ENCODE measurements at places on chromosomes 5 and 9.

DNA sequence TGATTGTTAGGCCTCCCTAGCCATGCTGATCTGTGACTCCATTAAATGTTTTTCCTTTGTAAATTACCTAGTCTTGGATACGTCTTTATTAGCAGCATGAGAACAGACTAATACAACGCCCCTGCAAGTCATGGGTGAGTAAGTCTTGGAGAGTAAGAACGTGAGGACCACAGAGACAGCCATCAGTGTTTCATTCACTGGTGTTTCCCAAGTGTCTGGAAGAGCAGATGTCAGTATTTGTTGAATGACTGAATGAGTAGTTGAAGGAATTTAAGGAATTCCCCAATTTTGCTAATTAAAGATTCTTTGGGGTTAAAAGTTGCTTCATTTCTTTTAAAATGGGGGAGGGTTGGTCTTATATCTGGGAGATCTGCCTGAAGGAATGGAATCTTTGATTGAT, 178.8 kb downstream of the TRIO start:
- DNase-seq: no peak

DNA sequence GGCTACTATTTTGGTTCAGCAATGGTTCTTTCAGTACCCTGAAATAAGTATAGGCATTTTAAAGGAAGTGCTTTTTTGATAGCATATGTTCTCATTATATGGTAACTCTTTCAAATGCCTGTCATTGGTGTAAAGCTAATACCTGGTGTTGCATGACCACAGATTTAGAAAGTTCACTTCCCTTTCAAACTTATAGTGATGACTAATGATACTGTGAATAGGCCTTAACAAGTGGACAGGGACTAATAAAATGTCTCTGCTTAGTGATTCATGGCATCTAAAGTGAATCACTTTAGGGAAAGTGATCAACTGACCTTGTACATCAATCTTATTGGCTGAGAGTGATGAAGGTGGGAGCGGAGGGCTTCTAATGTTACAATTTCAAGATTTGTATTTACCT, 21.6 kb downstream of the MRPL22 start:
- no peak for DNase-seq

GRCh38 chr9:111483439-111483857, 735 bp downstream of the ECPAS start:
- no peak for DNase-seq

GRCh38 chr5:62127098-62127736, 178.8 kb upstream of the KIF2A start:
- no peak for DNase-seq

DNA sequence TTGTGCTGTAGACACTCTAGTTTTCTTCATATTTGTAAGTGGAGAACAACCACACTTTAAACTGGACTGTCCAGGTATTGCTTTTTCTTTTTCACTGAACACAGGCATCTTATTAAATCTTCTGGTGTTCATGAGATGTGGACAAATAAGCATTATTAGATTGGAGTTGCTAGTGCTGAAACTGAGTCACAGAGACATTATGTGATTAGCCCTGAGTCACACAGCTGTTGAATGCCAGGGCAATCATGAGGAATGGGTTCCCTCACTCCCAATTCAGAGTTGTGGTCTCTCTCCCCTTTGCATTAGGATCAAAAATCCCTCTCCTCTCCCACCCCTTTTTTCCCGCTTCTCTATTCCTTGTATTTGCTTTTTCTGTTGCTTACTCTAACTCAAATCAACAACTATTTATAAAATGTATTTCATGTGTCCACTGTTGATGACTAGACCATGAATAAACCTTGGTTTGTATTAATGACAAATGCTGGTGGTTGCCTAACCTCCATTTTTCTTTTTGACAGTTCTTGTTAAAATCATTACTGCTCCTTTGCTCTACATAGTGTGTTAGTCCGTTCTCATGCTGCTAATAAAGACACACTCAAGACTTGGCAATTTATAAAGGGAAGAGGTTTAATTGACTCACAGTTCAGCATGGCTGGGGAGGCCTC, 738.2 kb downstream of the BRINP1 start:
- DNase-seq: no peak

DNA sequence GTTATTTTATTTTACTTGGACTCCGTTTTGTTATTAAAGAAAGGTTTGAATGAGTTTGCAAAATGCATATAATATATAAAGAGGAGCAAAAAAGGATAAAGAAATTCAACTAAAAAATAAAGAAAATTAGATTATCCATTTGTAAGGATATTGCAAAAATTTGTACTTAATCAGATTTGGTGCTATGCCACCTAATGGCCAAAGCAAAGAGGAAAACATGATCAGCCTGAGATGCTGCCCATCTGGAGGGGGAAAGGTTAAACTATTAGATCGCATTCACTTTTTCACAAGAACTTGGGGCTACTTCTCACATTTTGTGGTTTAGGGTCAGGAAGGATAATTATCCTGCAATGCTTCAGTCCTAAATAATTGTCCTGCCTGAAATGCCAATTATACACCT, 350.6 kb downstream of the MLLT3 start:
- no peak for DNase-seq

- DNase-seq: no peak
These were observed 934 bp upstream of the FCN1 start for GRCh38 chr9:134918646-134919045.

- DNase-seq: no peak
These were observed 43.6 kb downstream of the GNAQ start for GRCh38 chr9:77987880-77988525.

- no peak for DNase-seq
These were observed 189.8 kb downstream of the DRD1 start for GRCh38 chr5:175254155-175254554.

GRCh38 chr5:175021321-175021720, 296.9 kb downstream of the MSX2 start:
- DNase-seq: no peak

GRCh38 chr5:26054594-26054993, 983.8 kb downstream of the CDH9 start:
- DNase-seq: no peak

DNA sequence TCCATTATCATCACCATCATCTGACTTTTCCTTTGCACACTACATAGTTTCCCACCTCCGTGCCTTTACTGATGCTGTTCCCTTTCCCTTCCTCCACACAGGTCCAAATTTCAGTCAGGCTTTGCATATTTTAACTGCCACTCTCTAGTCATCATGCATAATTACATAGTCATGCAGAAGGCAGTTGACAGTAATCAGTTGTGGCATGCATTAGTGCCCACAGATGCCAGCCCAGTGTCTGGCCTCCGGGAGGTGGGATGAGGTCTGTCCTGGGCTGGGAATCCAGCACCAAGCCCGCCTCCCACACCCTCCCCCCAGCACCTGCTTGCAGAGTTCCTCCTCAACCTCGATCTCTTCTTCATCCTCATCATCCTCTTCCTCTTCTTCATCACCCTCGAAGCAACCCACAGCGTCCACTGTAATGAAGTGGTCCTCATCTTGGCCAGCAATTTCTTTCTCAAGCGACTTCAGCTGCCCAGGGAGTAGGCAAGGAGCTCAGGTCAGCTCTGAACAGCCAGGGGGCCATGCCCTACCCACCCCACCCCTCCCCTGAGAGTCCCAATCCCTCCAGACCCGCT, 8.8 kb downstream of the BBLN start:
- DNase-seq: no peak

DNA sequence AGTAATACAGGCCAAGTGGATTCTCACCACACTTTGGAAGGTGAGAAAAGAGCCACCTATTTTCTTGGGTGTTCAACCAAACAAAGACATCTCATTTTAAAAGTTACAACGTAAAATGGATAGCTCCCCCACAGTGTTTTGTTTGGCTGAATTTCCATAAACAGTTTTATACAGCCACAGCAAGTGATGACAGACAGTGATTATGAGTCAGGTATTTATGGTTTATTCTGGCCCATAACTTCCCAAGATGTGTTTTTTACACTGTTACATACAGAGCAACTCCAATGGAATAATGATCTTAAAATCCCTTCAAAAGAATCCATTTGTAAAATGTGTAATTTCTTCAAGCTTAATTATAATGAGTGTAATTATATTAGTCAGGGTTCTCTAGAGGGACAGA, 421.3 kb downstream of the TLE1 start:
- no peak for DNase-seq
